ENCODE measurements at places on chromosomes 5 and 9. TPM values are rescaled to one million over a fixed set of nuclear protein-coding genes. Genes with fewer than 3 reads are reported as not detected.

NANS gene
- polyA plus RNA-seq = 39.2 TPM

SVEP1 gene
- 2.3 TPM for polyA plus RNA-seq

HK3 gene
- 7.9 TPM for polyA plus RNA-seq

PCDHGA9 gene
- 1.4 TPM for polyA plus RNA-seq

PDCD1LG2 gene
- polyA plus RNA-seq = 3.8 TPM

LRRTM2 gene
- not detected for polyA plus RNA-seq

GABRA1 gene
- polyA plus RNA-seq = not detected

RRAGA gene
- 47.6 TPM for polyA plus RNA-seq

RARS1 gene
- 42.6 TPM for polyA plus RNA-seq

WDR31 gene
- 1.1 TPM for polyA plus RNA-seq

SMIM33 gene
- not detected for polyA plus RNA-seq

GABRA6 gene
- polyA plus RNA-seq = not detected

PCDHGA1 gene
- 1.0 TPM for polyA plus RNA-seq
